ENCODE measurements at places on chromosomes 2 and 18.

GRCh38 chr2:105545730-105546627 lies 147.1 kb upstream of the FHL2 start:
- DNase-seq = peak; percentile 28

- DNase-seq = no peak
Measured at GRCh38 chr2:121705958-121706357, 30.7 kb downstream of the NIFK start.

GRCh38 chr2:78301166-78301789 lies 724.2 kb upstream of the REG3G start:
- DNase-seq = no peak

GRCh38 chr2:48620604-48621003 lies 2.9 kb downstream of the GTF2A1L start:
- no peak for DNase-seq

GRCh38 chr2:117170897-117171296 lies 643.6 kb upstream of the DDX18 start:
- DNase-seq = no peak

GRCh38 chr18:5444847-5445246 lies 99.0 kb downstream of the EPB41L3 start:
- no peak for DNase-seq

GRCh38 chr2:264493-265468 lies at the start of gene ACP1:
Gene ACP1 (plus strand): TSS chr2:264947. CDS start chr2:264965, 18 bp downstream.
- DNase-seq = peak; percentile 93
